ENCODE measurements at places on chromosomes 2 and 18. TPM values are rescaled to one million over a fixed set of nuclear protein-coding genes. Genes with fewer than 3 reads are reported as not detected.

The SP5 gene
- 149 TPM for total RNA-seq

The C2orf72 gene
- 105 TPM for total RNA-seq

DNA sequence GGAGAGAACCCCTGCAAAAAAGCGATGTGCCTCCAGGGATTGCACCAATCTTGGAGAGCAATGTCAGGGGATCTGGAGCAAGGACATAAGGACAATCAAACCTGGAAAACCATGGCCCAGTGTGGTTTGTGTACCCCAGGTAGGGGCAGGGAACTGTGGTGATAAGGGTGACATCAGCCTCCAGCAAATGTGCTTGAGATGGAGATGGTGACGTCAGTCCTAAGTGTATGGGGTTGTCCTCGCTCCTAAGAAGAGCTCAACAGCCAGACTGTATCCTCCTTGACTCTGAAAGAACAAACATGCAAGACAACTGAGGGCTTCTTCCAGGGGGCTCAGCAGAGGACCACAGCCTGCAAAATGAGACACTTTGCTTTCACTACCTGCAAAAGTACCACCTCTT is 71.4 kb downstream of the FTCDNL1 start:
- no peaks in the 10 kb centered on the region for H3K27me3 ChIP-seq
- H3K27ac ChIP-seq: no peak overlapping the region
- H3K36me3 ChIP-seq: no peaks in the 10 kb centered on the region
- no peak overlapping the region for H3K4me3 ChIP-seq
- no peaks in the 10 kb centered on the region for H3K4me1 ChIP-seq
- DNase-seq: no peak

The SPEG gene
- 18.6 TPM for total RNA-seq

The SATB2 gene
- 1.2 TPM for total RNA-seq

DNA sequence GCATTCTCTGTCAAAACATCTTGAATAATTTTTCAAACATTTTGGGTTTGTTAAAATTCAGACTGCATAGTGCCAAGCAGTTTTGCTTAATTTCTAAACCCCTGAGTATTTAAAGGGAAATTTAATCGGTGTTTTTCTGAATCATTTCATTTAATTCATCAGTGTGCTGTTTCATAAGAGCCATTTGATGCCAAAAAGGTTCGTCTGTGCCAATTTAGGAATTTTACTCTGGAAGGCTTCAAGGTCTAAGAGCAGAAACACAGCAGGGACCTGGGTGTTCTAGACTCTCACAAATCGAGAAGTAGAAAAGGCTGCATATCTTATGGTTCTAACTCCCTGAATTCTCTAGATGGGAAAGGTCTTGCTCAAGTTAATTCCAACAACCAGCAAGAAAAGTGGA is 311.9 kb upstream of the NT5C1B start:
- H3K4me3 ChIP-seq: no peak overlapping the region
- no peak for DNase-seq
- H3K27me3 ChIP-seq: no peaks in the 10 kb centered on the region
- no peak overlapping the region for H3K27ac ChIP-seq

The EPB41L3 gene
- 7.1 TPM for total RNA-seq

DNA sequence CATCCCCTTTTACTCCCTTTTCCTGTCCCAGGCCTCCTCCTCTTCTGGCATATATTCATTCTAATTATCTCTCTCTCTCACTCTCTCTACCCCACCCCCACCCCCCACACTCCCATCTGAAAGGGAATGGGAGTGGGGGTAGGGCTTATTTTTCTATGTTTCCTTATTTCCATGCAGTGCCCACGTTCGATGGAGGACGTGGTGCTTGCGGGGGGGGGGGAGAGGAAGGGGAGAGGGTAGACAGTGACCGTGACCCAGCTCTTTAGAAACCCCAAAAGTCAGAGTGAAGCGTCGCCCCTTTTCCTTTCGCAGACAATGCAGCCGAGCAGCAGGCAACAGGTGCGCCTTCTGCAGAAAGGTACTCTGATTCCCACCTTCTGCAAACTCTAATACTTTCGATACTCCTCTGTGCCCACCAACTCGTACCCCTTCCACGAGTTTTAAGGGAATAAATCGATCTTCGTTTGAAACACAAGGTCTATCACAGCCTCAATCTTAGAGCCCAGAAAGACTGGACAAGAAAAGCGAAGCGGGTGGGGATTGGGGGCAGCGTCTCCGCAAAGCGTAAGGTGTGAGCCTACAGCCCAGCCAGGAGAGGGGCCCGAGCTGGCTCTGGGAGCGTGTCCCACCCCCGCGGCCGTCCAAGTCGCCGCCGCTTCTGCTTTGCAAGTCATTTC is 891 bp upstream of the NR4A2 start:
- H3K36me3 ChIP-seq: no peaks in the 10 kb centered on the region
- peak overlapping the region; percentile 97 for H3K27ac ChIP-seq
- peak overlapping the region; percentile 61 for H3K4me3 ChIP-seq
- no peaks in the 10 kb centered on the region for H3K27me3 ChIP-seq

DNA sequence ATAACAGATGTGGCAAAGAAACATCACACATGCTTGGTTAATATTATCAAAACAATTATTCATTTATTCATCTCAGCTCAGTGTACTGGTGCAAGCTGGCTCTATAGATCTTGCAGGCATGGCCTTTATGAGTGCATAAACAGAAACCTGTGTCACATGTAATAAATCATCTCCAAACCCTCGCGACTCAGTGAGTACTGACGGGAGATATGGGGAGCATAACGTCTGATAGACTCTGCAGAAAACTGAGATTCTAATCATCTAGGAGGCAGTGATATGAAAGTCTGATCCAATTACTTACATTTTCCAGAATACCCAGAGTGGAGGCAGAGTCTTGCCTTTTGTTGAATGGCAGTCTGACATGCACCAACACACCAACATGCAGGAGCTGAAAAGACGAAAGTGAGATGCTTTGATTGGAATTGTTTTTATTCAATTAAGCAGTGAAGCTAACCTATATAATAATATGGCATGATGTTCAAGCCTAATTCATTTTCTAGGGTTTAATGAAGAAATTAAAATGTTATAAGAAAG is 416.8 kb downstream of the RNF144A start:
- no peaks in the 10 kb centered on the region for H3K36me3 ChIP-seq
- H3K4me1 ChIP-seq: no peaks in the 10 kb centered on the region
- DNase-seq: no peak

The SRD5A2 gene
- not detected for total RNA-seq

GRCh38 chr2:12895017-12895416 is 178.3 kb downstream of the TRIB2 start:
- H3K4me3 ChIP-seq: no peak overlapping the region
- DNase-seq: no peak
- H3K36me3 ChIP-seq: no peaks in the 10 kb centered on the region
- no peaks in the 10 kb centered on the region for H3K27me3 ChIP-seq
- H3K4me1 ChIP-seq: no peaks in the 10 kb centered on the region
- no peak overlapping the region for H3K27ac ChIP-seq

- no peak overlapping the region for H3K4me3 ChIP-seq
- no peaks in the 10 kb centered on the region for H3K27me3 ChIP-seq
- DNase-seq: no peak
- H3K4me1 ChIP-seq: no peaks in the 10 kb centered on the region
Measured at GRCh38 chr2:31107591-31108300, 30.5 kb downstream of the GALNT14 start.

DNA sequence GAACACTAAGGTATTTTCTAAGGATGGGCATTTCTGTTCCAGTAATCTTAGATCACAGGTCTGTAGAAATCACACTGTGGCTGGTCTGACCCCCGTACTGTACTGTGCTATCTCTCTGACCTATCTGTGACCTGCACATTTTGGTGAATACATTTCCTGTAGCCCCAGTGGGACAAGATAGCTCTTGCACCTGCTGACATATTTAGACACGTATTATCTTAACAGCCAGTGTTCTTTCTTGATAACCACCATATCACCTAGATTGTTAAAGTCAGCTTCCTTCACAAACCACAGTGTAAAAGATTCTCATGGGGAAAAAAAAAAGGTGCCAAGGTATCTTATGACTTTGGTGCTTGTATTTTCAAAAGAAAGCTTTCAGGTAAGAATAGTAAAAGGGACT is 39.8 kb upstream of the TMEM247 start:
- H3K4me1 ChIP-seq: peaks cover 19% of the 10 kb centered on the region
- no peaks in the 10 kb centered on the region for H3K27me3 ChIP-seq
- no peaks in the 10 kb centered on the region for H3K36me3 ChIP-seq
- H3K4me3 ChIP-seq: no peak overlapping the region

DNA sequence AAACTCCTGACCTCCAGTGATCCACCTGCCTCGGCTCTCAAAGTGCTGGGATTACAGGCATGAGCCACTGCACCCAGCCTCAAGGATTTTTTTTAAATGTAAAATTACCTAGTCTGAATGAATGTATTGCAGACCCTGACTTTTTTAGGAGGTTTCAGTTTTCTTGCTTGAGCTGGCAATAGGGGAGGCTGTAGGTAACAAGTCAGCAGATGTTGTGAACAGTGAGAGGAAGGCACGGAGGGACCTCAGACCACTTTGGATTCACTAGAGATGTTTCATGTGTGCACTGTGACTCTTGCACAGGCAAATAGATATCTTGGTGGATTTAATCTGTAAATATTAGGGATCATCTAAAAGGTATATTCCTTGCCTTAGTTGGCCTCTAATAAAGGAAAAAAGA is 6.4 kb downstream of the NDUFV2 start:
- H3K27ac ChIP-seq: no peak overlapping the region
- H3K36me3 ChIP-seq: no peaks in the 10 kb centered on the region
- no peak for DNase-seq
- H3K27me3 ChIP-seq: no peaks in the 10 kb centered on the region

- H3K4me1 ChIP-seq: no peaks in the 10 kb centered on the region
- H3K27ac ChIP-seq: no peak overlapping the region
- no peaks in the 10 kb centered on the region for H3K36me3 ChIP-seq
- no peak overlapping the region for H3K4me3 ChIP-seq
- no peak for DNase-seq
Measured at GRCh38 chr18:51255693-51256092, 58.2 kb upstream of the MEX3C start.

DNA sequence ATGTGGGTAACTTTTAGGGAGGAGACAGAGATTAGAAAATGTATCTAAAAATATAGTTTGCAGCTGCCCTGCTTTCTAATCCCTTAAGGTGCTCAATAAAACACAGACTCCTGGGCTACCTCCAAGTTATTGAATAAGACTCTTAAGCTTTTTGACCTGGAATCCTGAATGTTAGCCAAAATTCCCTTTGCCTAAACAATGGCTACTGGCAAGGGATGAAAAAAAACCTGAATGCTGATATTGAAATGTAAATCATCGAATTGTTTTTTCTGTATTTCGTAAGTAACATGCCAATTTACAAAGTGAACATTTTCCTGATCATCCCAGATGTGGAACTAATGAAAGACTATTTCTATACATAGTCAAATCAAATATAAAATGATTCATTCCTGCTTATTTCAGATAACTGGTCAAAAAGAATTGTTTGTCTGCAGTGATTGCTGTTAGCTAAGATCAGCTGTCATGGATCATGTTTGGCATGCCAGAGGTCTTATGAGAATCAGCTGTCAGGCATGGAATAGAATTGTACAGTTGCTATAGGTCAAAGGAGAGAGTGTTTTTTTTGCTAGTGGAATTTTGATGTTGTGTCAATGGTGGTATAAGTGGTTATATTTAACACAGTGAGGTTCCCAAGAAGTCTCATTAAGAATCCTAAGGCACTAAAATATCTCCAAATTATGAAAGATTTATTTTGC is 363.6 kb upstream of the CWC22 start:
- no peaks in the 10 kb centered on the region for H3K4me1 ChIP-seq
- H3K27me3 ChIP-seq: no peaks in the 10 kb centered on the region
- no peak for DNase-seq
- H3K27ac ChIP-seq: no peak overlapping the region

The PTH2R gene
- total RNA-seq: 0.32 TPM

DNA sequence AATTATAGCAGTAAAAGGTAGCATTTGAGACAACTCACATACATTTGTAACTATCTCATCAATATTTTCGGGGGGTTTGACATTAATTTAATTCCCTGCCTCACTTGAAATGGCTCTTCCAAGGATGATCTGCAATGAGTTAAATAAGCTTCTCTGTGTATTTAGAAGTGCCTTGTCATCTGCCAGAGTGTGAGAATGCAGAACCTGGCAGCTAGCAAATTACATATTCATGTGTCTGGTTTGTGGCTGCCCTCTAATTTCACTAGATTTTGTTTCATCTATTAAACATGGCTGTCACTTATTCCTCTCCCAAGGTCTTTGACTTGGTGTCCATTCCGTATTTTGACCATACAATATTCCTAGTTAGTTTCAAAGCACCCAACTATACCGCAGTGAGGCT is 158.3 kb upstream of the CAVIN2 start:
- DNase-seq: no peak
- no peak overlapping the region for H3K4me3 ChIP-seq
- no peak overlapping the region for H3K27ac ChIP-seq
- H3K27me3 ChIP-seq: no peaks in the 10 kb centered on the region
- H3K4me1 ChIP-seq: no peaks in the 10 kb centered on the region

- peak; percentile 38 for DNase-seq
- H3K27me3 ChIP-seq: no peaks in the 10 kb centered on the region
- H3K27ac ChIP-seq: peak overlapping the region; percentile 49
- no peak overlapping the region for H3K4me3 ChIP-seq
- H3K36me3 ChIP-seq: no peaks in the 10 kb centered on the region
Measured at GRCh38 chr2:216683846-216684245, 11.5 kb downstream of the IGFBP5 start.

- no peaks in the 10 kb centered on the region for H3K4me1 ChIP-seq
- H3K4me3 ChIP-seq: no peak overlapping the region
- peaks cover 3% of the 10 kb centered on the region for H3K27me3 ChIP-seq
- H3K36me3 ChIP-seq: no peaks in the 10 kb centered on the region
Measured at GRCh38 chr2:144512891-144513351, 7.0 kb downstream of the ZEB2 start.

DNA sequence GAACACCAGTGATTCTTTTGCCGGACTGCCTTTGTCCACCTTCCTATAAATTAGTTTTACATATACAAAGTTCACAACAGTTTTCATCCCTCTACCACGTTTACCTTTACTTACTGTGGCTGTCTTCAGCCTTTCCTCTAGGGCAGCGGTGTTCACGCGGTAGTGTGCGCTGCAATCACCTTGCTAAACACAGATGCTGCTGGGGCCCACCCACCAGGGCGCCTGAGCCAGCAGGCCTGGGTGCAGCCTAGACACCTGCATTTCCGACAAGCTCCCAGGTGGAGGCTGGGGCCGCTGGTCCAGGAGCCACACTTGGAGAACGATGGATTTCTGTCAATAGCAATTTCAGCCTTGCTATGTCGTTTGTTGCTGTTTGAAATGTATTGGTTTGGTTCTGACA is 83.1 kb downstream of the NDUFA10 start:
- H3K4me1 ChIP-seq: no peaks in the 10 kb centered on the region
- DNase-seq: no peak
- H3K27me3 ChIP-seq: no peaks in the 10 kb centered on the region
- no peak overlapping the region for H3K27ac ChIP-seq
- no peak overlapping the region for H3K4me3 ChIP-seq
- H3K36me3 ChIP-seq: no peaks in the 10 kb centered on the region

DNA sequence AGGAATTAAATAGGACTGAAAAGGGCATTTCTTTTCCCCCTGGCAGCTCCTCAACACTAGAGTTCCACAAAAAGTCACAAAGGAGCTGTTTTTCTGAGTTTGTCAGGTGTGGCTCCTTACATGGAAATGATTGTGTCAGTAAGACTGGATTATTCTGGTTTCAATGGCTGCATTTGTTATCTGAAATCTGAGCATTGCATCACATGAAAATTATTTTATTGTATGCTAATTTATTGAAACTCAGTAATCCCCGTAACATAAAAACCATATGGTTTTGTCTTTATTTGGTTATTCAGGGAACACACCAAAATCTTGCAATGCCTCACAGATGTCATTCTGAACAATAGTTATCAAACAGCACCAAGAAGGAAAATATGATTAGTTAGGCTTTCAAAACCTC is 439.7 kb upstream of the TNP1 start:
- H3K27me3 ChIP-seq: no peaks in the 10 kb centered on the region
- no peak overlapping the region for H3K27ac ChIP-seq
- no peak overlapping the region for H3K4me3 ChIP-seq
- no peaks in the 10 kb centered on the region for H3K36me3 ChIP-seq
- DNase-seq: no peak

The ANKRD62 gene
- total RNA-seq: not detected
